ENCODE measurements at places on chromosomes 3 and 15.
A peak's percentile ranks its signal among the peaks of the same experiment; 100 is the strongest.

GRCh38 chr3:134315286-134316106 is 58.8 kb downstream of the AMOTL2 start:
- peak; percentile 72 for DNase-seq

- peak; percentile 14 for DNase-seq
Measured at GRCh38 chr3:185552358-185552877, at the start of gene LIPH. LIPH (minus strand) TSS chr3:185552588; CDS start chr3:185552471, 117 bp downstream.

- DNase-seq: no peak
Measured at GRCh38 chr15:64552281-64552948, 92.0 kb downstream of the ZNF609 start.

DNA sequence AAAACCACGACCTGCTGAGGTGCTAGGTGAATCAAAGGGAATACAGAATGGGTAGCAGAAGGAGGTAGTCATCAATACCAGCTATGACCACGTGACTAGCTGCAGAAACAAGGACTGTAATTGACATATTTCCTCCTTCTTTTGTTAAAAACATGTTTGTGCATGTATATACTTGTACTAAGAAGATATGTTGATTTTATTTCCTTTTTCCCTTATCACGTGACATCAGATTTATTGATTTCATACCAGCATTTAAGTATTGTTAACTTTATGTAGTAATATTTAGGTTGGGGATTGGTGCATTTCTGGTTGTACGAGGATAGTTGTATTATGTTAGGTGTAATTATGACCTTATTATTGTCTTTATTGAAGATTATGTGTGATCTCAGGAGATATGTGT is 36.2 kb downstream of the PEX5L start:
- no peak for DNase-seq

DNA sequence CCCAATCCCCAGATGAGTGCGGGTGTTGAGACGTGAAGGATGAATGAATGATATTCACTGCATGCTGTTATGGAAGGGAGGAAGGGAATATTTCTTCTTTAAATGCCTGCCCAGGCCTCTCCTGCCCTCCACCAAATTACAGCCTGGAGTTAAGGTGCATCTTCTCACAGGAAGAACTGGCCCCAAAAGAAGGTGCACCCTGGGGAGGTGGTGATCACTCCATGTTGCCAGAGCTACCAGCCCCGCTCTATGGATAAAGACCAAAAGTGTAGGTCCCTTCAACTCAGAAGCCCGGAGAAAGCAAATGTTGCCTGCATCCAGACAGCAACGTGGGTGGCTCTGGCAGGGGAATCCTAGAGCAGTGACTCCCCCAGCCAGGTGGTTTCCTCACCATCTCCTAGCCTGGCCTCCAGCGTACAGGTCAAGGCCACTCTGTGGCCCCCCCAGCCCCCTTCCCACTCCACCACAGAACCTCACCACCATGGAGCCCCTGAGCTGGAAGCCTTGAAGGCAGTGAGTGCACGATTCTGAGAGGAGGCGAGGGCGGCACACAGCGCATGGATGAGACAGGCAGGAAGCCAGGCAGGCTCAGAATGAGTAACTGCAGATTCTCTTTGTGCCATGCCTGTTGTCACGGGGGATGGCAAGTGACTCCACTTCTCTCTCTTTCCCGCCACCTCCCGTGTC is 3.5 kb upstream of the VIPR1 start:
- DNase-seq: no peak

DNA sequence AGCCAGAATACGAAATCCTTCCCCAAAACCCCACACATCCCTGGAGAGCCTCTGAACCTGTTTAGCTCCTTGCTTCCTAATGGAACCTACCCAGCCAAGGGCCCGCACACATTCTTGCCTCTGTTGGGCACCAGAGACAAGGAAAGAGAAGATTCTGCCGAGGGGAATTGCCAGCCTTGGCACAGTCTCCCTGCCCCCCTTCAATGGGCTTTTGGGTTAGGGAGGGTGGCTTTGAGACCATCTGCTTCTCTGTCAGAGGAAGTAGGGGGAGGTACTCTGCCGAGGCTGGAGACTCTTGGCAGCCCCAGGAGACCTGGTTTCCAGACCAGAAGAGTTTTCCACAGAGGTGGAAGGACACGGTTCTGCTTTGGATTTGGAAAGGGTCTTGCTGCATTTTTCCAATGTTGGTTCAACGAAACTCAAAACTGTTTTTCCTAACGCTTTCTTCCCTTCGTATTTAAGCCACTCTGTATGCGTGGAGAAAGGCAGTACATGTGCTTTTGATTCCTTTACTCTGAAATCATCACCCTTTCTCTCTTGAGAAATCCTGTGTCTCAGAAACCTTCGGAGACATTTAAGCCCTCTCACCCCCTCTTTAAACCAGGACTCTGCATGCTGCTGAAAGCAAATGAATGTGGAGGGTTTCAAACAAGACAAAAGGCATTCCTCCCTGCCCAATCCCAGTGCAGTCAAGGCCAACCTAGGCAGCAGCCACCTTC is 78.8 kb upstream of the PRR23C start:
- peak; percentile 40 for DNase-seq

DNA sequence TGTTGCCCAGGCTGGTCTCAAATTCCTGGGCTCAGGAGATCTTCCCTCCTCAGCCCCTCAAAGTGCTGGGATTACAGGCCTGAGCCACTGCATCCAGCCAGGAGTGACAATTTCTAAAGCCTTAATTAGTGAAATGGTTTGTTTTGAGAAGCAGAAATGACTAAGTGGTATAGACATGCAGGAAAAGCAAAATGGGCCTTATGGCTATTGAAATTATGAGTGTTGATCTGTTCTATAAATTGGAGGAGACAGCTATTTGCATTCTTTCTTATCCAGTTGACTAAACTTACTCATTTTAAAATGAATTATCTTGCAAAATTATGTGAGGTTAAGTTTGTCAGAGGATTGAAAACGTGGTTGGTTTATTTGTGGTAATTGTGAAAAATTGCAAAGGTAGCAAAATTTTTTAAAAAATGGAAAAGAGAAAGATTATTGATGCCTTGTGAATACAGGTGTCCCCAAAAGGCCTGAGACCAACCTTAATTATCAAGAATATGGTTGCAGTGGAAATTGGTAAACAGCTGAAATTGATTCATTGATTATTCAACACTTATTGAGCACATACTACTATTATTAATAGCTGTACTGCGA is 7.9 kb downstream of the RAP2B start:
- peak; percentile 41 for DNase-seq

GRCh38 chr3:37935290-37935668 is 55.3 kb upstream of the VILL start:
- DNase-seq: no peak

DNA sequence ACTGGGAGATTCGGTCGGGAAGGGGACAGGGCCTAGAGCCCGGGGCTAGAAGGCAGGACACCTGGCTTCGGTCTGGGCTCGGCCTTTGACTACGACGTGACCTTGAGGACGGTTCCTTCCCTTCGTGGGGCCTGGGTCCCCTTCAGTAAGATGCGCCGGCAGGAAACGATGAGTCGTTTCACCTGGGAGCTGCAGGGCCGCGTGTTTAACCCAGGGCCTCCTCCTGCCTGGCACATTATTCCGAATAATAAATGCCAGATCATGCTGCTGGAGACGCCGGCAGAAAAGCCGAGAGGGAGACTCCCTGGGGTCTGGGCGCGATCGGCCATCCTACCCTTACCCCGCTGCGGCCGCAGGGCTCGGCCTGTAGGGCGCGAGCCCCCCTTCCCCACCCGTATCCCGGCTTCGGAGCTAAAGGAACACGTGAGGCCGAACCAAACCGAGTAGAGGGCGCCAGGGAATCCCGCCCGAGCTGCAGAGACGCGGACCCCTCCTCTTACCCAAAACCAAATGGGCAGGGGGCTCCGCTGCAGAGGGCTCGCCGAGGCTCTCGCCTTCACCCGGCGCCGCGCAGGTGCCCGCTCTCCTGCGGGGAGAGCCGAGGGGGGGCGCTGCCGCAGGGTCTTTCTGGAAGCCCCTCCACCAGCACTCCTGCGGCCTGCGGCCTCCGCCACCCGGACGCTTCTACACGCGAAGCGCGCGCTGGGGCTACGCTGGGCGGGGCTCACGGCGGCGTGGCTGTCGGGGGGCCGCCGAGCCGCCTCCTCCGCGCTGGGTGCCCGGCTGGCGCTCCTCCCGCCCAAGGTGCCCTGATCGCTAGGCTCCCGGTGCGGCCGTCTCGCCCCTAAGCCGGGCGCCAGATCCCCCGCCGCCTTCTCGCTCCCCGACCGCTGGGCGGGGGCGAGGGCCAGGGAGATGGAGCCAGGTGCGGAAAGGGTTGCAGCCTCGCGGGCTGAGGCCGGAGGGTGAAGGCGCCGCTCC is at the start of gene BDH1:
Gene BDH1, minus strand, starts transcription at position 688 of the 981 bp plus-strand sequence. CDS start 9,525 bp downstream, outside the sequence.
- peak; percentile 12 for DNase-seq

- DNase-seq: peak; percentile 67
Measured at GRCh38 chr3:74489050-74489792, 125.2 kb downstream of the CNTN3 start.

- DNase-seq: no peak
Measured at GRCh38 chr15:98231696-98232440, 271.4 kb downstream of the ARRDC4 start.

- no peak for DNase-seq
Measured at GRCh38 chr3:141049681-141050080, 1.5 kb upstream of the SPSB4 start.

DNA sequence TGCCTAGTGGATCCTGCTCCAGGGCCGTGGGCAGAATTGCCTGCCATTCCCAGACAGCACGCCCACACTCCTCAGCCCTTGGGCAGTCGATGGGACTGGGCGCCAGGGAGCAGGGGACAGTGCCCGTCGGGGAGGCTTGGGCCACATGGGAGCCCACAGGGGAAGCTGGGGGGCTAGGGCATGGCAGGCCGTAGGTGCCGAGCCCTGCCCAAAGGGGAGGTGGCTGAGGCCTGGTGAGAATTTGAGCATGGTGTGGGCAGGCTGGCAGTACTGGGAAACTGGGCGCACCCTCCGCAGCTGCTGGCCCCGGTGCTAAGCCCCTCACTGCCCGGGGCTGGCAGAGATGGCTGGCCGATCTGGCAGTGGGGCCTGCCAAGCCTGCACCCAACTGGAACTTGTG is 1225.9 kb upstream of the EPHA6 start:
- DNase-seq: no peak

DNA sequence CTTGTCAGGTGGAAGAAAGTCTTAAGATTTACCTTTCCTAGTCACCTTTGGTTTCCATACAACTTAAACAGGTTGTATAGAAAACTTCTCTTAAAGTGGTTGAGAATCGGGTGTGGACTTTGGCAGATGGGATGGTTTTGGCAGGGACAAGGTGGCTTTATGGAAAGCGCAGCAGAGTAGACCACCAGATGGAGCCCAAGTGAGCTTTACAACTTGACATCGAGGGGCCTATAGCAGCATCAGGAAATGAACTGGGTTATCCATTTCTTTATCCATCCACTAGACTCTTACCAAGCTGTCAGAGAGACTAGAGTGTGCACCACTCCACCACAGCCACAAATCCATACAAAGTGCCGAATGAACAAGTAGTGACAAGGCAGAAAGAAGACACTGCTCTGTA is 85.3 kb upstream of the MBNL1 start:
- DNase-seq: peak; percentile 35

- peak; percentile 85 for DNase-seq
Measured at GRCh38 chr3:178406206-178406605, 130.0 kb upstream of the KCNMB2 start.

GRCh38 chr3:16528581-16528993 is 15.1 kb upstream of the RFTN1 start:
- DNase-seq: no peak

- DNase-seq: no peak
Measured at GRCh38 chr3:39211332-39212130, 19.1 kb upstream of the XIRP1 start.

GRCh38 chr3:11721479-11721878 is 77.8 kb upstream of the VGLL4 start:
- no peak for DNase-seq

- DNase-seq: no peak
Measured at GRCh38 chr3:29890801-29891200, 609.9 kb downstream of the RBMS3 start.

GRCh38 chr3:53708001-53708621 is 138.1 kb downstream of the CHDH start:
- no peak for DNase-seq

DNA sequence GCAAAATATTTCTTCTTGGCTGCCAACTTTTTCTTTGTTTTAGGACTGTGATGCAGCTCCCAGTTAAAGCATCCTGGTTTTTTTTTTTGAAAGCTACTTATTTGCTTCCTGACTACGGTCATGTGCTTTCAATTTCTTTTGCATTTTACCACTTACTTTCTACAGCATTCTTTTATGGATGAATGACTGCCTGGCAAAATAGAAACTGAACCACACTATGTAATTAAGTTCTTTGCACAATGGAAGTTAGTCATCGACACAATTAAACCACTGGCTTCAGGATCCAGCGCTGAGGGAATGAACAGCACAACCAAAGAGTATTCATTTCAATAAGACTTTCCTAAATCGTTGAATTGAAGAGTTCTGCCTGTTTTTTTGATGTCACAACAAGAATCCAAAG is 82.2 kb upstream of the EPHA3 start:
- DNase-seq: peak; percentile 93

DNA sequence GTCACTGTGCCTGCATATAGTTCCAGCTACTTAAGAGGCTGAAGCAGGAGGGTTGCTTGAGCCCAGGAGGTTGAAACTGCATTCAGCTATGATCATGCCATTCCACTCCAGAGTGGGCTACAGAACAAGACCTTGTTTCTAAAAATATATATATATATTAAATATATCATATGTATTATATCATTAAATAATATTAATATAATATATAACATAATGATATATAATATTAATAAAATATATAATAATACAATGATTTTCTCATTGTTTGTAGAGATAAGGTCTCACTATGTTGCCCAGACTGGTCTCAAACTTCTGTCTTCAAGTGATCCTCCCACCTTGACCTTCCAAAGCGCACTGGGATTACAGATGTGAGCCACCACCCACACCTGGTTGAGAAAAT is 101.8 kb downstream of the NAALADL2 start:
- DNase-seq: no peak

GRCh38 chr3:175233957-175234940 is 375.1 kb downstream of the NAALADL2 start:
- no peak for DNase-seq

GRCh38 chr15:31774045-31774444 is 256.3 kb upstream of the CHRNA7 start:
- DNase-seq: no peak

- no peak for DNase-seq
Measured at GRCh38 chr15:81257435-81257834, 60.8 kb downstream of the IL16 start.

All from fibroblast of skin of abdomen (primary cell).